ENCODE measurements at places on chromosomes 7 and 10. TPM values are rescaled to one million over a fixed set of nuclear protein-coding genes. Genes with fewer than 3 reads are reported as not detected.

Gene ANXA8L1
- not detected for polyA plus RNA-seq

DNA sequence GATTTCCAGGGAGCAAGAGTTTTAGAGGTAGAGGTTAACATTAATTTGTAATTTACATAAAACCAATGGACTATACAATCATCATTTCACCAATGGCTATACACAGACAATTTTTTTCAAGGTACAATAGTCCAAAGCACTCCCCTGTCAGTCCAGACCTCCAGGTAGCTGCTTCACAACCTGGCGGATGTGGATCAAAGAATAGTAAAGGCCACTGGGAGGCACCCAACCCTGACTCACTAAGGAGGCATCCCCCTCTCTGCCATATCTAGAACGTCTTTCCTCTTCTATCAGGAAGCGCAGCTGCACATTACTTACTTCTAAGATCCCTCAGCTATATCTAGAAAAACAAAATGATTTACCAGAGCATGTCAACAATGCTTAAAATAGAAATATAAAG lies 217.7 kb upstream of the AOAH start:
- DNase-seq: peak; percentile 15

- DNase-seq: no peak
These were observed 4.0 kb downstream of the BAMBI start for GRCh38 chr10:28681291-28681763.

Gene MINDY4
- polyA plus RNA-seq: not detected

Gene INA
- 0.13 TPM for polyA plus RNA-seq

GRCh38 chr10:16950656-16951601 lies 133.7 kb upstream of the RSU1 start:
- DNase-seq: no peak

DNA sequence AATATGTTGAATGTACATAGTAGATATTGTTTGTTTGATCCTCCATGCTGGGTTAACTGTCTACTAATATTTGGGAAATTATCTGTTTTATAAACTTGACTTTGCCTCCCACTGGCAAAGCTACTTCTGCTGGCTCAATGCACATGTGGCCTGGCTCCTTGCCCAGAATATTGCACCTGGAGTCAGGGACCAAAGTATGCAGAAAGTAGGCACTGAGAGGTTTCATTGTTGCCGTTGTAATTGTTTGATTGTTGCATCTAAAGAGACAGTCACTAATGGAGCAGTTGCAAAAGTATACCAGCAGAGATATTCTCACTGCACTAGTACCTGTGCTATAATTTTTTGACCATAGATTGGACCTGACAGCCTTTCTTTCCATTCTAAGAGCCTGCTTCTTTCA lies 137.8 kb upstream of the CNTNAP2 start:
- no peak for DNase-seq

Gene PNLIPRP1
- not detected for polyA plus RNA-seq

Gene SEC61A2
- 5.5 TPM for polyA plus RNA-seq

GRCh38 chr7:158676171-158676840 lies 28.3 kb downstream of the NCAPG2 start:
- DNase-seq: no peak

Gene SEPHS1
- polyA plus RNA-seq: 52.3 TPM

- no peak for DNase-seq
These were observed 33.9 kb upstream of the SPOCK2 start for GRCh38 chr10:72122221-72122620.

Gene CCZ1B
- 21.4 TPM for polyA plus RNA-seq

GRCh38 chr10:121069061-121069850 lies 218.1 kb downstream of the WDR11 start:
- DNase-seq: no peak

DNA sequence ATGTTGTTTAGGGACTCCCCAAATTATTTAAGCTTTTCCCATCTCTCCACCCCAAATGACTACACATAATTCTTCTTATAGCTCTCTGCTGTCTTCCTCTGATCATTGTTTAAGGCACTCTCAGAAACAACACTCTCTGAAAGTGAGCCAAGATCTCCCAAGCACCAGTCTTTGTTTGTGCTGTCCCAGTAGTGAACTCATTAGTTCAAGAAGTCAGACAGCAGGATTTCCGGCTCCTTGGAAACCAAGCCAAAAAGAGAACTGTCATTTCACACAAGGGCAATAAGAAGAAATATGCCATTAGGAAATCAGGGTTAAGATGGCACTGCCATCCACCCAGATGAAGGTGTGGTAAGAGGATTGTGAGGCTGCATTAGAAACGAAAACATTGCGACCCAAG lies 83.1 kb downstream of the FZD1 start:
- DNase-seq: no peak

- DNase-seq: peak; percentile 33
These were observed 2.2 kb downstream of the CRTAC1 start for GRCh38 chr10:98028168-98028770.

All from HepG2 (cell line).